ENCODE measurements at places on chromosomes 4 and X.
A peak's percentile ranks its signal among the peaks of the same experiment; 100 is the strongest.

DNA sequence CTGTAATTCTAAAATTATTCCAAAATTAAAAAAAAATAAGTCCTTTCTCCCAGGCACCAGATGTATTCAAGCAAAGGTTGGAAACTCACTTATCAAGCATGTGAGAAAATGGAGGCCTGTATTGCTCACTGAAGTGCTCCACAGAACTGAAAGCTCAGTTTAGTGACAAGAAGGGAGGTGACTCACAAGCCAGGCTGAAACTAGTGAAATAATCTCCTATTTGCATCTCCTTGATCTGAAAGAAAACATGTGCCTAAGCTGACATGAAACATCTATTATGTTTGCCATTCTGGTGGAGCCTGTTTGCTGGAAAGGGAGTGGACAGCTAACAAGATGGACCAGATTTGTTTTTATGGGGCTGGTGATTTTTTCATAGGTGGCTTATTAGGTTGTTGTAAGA, 54.0 kb upstream of the AMELX start:
- peak; percentile 28 for DNase-seq

- no peak for DNase-seq
Measured at GRCh38 chr4:121800638-121800960, 524 bp upstream of the EXOSC9 start.

DNA sequence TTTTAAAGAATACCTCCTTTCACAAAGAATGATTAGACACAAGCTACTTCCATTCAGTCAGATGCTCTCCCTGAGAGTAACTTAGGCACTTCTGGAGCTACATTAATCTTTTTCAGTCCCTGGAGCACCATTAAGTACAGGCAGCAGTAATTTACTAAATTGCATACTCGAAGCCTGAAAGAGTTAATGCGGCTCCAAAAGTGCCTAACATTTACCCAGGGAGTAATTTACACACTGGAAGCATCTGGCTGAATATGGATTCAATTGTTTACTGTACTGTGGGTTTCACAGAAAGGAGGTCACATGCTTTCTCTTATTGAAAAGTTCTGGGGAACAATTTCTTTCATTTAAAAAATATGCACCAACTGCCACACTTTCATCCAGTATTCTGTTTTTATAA, 260.8 kb upstream of the TENM3 start:
- DNase-seq, result no peak

GRCh38 chrX:74890676-74891430, 34.4 kb downstream of the NEXMIF start:
- DNase-seq, result no peak

GRCh38 chr4:186307497-186307896, 41.5 kb downstream of the F11 start:
- no peak for DNase-seq

DNA sequence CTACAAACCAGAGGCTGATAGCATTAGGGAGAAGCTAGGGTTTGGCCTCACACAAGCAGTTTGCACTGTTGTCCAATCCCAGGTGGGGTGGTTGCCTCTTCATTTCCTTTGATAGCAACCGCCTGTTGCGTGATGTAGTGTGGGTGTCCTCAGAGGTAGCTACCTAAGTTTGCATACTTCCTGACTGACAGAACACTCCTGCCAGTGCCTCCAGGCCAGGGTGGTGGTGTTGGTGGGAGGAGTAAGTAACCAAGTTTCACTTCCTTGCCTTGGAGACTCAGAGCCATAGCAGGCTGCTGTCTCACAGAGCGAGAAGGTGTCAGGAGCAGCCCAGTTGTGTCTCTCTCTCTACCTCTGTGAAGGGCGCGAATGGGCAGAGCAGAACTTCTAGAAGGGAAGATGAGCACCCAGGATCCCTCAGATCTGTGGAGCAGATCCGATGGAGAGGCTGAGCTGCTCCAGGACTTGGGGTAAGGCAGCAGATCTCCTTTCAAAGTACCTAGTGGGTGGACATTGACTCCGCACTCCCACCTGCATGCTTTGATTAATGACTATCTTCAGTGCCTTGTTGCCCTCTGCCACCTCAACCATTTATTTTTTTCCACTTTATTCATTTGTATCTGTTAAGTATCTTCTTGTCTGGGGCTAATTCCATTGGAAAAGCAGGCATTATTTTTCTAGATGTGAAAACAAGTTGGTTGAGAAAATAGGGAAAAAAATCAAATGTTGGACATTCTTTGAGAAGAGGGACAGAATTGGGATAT, at the start of gene DAPP1:
Gene DAPP1 (plus strand): TSS at position 283 of the 764 bp plus-strand sequence. CDS start 87 bp downstream, at position 370.
- no peak for DNase-seq

- DNase-seq, result no peak
Measured at GRCh38 chr4:6959261-6959660, 49.6 kb downstream of the TBC1D14 start.

- no peak for DNase-seq
Measured at GRCh38 chrX:42219231-42219630, 295.9 kb upstream of the CASK start.

GRCh38 chr4:31193521-31193920, 473.4 kb downstream of the PCDH7 start:
- DNase-seq, result no peak

Measured in fibroblast of skin of scalp (primary cell).